ENCODE measurements at places on chromosomes 1 and 21.

GRCh38 chr1:59332983-59333382, 36.1 kb downstream of the FGGY start:
- DNase-seq: no peak

GRCh38 chr1:15184436-15185241, 31.1 kb downstream of the TMEM51 start:
- DNase-seq: no peak

DNA sequence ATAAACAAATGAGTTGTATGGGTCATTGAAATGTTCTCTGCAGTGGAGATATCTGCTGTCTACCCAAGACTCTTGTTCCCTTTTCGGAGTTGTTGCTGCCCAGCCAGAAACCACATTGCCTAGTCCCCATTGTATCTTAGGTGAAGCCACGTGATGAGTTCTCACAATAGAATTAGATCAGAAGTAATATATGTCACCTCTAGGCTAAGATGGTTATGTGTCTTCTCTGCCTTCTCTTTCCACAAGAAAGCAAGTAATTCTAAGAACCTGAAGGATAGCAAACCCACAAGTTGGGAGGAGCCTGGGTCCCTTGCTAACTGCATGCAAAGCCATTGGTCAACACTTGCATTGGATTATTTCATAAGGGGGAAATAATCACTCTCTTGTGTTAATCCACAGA, 76.6 kb downstream of the ADCY10 start:
- DNase-seq: no peak

DNA sequence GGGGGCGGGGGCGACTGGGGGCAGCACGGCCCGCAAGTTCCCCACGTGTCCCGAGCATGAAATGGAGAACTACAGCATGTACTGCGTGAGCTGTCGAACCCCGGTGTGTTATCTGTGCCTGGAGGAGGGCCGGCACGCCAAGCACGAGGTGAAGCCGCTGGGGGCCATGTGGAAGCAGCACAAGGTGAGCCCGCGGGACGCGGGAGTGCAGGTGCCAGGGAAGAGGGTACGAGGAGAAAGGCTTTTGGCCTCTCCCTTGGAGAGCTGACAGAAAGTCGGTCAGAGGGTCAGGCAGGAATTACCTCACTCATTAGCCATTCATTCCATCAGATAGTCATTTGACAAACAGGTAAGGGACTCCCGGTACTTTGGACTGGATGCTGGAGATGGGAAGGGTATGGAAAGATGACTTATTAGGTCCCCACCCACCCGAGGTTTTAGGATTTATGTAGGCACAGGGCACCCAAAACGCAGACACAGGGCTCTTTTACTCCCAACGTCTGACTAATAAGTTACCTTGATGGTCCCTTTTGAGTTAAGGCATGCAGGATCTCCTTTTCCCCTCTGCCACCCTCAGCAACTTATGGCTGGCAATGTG, 2.1 kb downstream of the TRIM67 start:
- no peak for DNase-seq

GRCh38 chr1:197737916-197738315, 37.4 kb downstream of the DENND1B start:
- no peak for DNase-seq

DNA sequence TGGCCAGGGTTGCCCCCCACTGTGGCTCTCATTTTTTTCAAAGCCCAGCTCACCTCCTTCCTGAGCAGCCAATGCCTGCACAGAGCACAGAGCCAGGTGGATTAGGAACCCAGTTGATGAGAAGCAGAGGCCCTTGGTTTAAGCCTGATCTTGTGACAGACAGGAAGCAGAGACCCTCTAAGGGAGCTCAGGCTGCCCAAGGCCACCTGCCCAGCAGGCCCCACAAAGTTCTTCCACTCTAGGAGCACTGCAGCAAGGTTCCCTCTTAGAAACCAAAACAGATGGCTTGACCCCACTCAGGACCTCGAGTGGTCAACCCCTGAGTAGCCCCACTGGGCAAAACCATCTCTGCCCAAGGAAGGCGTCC, 25.5 kb upstream of the PRSS38 start:
- no peak for DNase-seq

- DNase-seq: no peak
Observed at GRCh38 chr21:15928196-15928595, 198.4 kb downstream of the USP25 start.

DNA sequence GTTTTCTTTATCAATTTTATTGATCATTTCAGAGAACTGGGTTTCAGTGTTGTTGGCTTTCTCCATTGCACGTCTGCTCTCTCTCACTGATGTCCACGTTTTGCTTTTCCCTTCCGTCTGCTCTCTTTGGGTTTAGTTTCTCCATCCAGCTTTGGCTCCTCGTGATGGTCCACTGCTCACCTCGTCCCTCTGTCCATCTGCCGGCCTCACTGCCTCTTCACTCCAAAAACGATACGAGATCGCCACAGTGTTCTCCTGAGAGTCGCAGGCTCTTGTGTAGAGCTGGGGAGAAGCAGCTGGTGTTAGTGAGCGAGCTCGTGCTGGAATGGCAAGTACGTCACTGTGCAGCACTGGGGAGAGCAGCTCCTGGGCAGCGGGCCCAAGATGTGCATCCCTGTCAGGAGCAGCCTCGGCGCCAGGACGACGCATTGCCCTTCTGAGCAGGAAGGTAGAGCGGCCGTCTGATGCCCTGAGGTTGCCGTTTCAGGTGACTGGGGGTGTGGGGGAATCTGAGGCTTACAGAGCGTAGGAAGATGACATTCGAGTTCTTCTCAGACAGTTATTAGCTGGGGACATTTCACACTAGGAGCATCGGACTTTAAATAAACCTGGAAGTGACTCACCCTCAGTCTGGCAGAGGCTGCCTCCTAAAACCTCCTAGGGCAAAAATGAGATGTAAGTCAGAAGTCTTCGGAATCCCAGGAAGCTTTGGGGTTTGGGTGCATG, 31.4 kb upstream of the PCBP3 start:
- peak; percentile 87 for DNase-seq

GRCh38 chr1:203038891-203039608, 12.8 kb downstream of the PPFIA4 start:
- peak; percentile 84 for DNase-seq

DNA sequence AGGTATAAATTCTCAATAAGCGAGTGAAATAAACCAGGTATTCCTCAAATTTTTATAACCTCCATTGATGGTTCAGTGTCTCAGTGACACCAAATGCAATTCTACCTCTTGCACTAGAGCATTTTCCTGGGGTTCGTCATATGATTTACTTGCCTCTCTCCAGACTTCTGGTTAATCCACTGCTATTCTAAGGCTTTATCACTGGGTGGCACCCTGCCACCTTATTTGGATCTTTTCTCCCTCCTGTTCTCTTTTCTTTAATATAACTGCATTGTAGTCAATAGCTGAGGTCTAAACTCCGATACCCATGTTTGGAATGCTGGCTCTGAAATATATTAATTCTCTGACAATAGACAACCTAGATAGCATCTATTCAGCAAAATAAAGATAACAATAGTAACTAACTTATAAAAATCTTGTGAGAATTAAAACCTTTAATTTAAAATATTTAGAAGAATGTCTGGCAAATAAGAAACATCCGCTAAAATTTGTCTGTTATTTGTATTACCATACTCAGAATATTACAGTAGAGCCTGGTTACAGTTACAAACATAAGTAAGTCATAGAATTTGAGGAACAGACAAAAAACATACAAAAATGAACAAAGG, 436.4 kb downstream of the PLA2G4A start:
- peak; percentile 72 for DNase-seq

DNA sequence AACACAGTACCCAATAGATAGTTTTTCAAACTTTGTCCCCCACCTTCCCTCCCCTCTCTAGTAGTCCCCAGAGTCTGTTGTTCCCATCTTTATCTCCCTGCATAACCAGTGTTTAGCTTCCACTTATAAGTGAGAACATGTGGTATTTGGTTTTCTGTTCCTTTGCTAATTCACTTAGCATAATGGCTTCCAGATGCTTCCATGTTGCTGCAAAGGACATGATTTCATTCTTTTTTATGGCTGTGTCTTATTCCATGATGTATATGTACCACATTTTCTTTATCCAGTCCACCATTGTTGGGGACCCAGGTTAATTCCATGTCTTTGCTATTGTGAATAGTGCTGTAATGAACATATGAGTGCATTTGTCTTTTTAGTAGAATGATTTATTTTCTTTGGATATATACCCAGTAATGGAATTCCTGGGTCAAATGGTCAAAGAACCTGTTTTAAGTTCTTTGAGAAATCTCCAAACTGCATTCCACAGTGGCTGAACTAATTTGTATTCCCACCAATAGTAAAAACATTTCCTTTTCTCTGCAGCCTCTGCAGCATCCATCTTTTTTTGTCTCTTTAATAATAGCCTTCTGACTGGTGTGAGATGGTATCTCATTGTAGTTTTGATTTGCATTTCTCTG, 126.0 kb downstream of the AK5 start:
- no peak for DNase-seq

DNA sequence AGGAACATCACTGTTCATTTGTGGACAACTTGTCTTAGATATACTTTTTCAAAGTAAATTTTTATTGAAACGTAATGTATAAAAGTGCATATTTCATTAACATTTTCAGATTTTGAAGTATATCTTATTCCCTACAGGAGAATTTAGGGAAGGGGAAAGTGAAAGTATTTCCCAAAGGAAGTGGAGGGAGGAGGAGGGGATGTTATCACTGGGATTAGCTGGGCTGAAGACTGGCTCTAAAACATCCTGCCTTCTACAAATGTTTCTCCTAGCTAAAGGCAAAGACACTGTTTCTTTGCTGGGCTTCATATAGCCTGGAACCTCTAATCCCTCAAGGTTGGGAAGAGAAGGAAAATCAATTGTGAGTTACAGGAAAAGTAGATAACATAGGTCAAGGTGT, 7.1 kb upstream of the ZNF697 start:
- DNase-seq: no peak

GRCh38 chr1:91404151-91405012, at the start of gene HFM1:
HFM1 (minus strand) TSS chr1:91404837; CDS start chr1:91401082, 3,755 bp downstream.
- DNase-seq: peak; percentile 85

- DNase-seq: no peak
Observed at GRCh38 chr1:1671365-1672119, 12.7 kb upstream of the CDK11B start.

GRCh38 chr1:23417570-23417969, 7.0 kb downstream of the TCEA3 start:
- DNase-seq: no peak

DNA sequence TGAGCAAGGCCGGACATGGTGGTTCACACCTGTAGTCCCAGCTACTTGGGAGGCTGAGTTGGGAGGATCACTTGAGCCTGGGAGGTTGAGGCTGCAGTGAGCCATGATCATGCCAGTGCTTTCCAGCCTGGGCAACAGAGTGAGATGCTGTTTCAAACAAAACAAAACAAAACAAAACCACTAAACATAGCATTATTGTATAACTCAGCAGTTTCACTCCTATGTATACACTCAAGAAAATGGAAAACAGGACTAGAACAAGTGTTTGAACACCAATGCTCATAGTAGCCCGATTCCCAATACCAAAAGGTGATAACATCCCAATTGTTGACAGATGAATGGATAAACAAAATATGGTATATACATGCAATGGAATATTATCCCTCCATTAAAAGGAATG, 1.3 kb upstream of the SPATA21 start:
- DNase-seq: no peak

GRCh38 chr1:108831225-108831624, 25.7 kb downstream of the AKNAD1 start:
- no peak for DNase-seq

DNA sequence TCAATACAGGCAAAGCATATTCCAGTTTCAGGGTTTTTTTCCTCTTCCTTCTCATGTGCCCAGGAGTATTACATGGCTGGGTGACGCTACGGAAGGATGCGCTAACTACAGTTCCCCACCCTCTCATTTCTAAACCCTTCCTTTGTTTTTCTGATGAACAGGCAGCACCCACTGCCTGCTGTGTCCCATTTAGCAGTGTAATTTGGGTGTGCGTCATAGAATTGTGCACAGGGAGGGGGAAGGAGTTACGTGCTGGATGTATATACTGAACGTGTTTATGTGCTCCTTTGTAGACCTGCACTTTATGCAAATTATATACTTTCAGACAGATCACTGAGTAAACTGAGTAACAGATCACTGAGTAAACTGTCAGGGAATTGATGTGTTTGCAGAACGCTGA, 44.5 kb downstream of the ELAPOR1 start:
- DNase-seq: no peak

GRCh38 chr1:190679044-190679443, 201.4 kb upstream of the BRINP3 start:
- DNase-seq: peak; percentile 3

GRCh38 chr1:152459596-152460528, 45.8 kb upstream of the CRNN start:
- DNase-seq: no peak

- no peak for DNase-seq
Observed at GRCh38 chr1:79293611-79294010, 287.1 kb upstream of the ADGRL4 start.

- DNase-seq: no peak
Observed at GRCh38 chr1:224564454-224565084, 51.5 kb upstream of the CNIH3 start.

- DNase-seq: peak; percentile 26
Observed at GRCh38 chr1:92404661-92405060, 82.1 kb downstream of the GFI1 start.

- DNase-seq: peak; percentile 48
Observed at GRCh38 chr21:38979271-38980121, 173.8 kb downstream of the ETS2 start.

- DNase-seq: no peak
Observed at GRCh38 chr21:20611008-20611407, 387.2 kb upstream of the NCAM2 start.

DNA sequence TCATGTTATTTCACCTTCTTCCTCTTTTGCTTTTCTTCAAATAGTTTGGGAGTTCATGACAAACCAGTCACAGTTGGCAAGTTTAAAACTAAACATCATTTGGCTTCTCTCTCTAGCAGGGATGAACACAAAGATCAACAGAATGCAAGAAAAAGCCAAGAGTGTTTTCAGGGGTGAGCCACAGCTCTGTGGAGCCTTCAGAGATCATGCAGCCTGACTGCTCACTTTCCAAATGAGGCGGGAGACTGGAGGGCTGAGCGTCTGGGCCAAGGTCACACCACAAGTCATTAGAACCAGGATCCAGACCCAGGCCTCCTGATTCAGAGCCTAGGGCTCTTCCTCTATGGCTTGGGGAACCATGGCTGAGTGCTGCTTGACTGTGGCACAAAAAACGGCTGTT, 2.7 kb downstream of the DPT start:
- DNase-seq: no peak

DNA sequence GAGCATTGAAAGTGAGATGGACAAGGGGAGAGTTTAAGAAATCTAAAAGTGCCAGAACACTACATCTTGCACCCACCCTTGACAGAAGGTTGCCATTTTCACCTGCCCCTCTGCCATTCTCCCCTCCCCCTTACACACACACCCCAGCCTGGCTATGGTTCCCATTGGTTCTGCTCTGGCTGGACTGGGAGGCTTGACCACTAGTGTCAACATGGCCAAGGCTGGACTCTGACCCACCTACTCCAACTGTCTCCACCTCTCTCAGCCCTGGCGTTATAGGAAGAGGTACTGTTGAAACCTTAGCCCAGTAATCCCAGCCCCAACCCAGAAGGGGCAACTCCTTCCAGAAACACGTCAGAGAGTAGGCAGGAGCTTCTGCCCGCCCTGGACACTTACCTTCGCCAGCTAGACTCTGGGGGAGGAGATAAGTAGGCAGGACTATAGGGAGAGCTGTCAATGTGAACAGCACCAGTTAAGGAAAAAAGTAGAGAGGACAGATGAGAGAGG, 4.5 kb downstream of the CRTC2 start:
- DNase-seq: no peak

GRCh38 chr1:51567653-51568052, 48.6 kb upstream of the EPS15 start:
- no peak for DNase-seq

All from cardiac muscle cell (in vitro differentiated cells and primary cell).